Breast epithelium (tissue), 4 donors: ENCODE measurements at places on chromosomes 12 and 14.

- H3K27ac ChIP-seq, result no peak overlapping the region
- no peaks in the 10 kb centered on the region for H3K4me1 ChIP-seq
- H3K4me3 ChIP-seq, result no peak overlapping the region
- DNase-seq, result no peak
Observed at GRCh38 chr14:51116682-51117081, 21.8 kb upstream of the TRIM9 start.

- no peaks in the 10 kb centered on the region for H3K27me3 ChIP-seq
- no peak for DNase-seq
- H3K27ac ChIP-seq, result peak overlapping the region; percentile 100
- H3K4me3 ChIP-seq, result no peak overlapping the region
Observed at GRCh38 chr12:57515934-57516541, 4.3 kb downstream of the DDIT3 start.

GRCh38 chr14:52259434-52259833 lies 8.1 kb upstream of the PTGDR start:
- no peak overlapping the region for H3K4me3 ChIP-seq
- no peaks in the 10 kb centered on the region for H3K27me3 ChIP-seq
- no peak for DNase-seq
- no peaks in the 10 kb centered on the region for H3K4me1 ChIP-seq
- no peak overlapping the region for H3K27ac ChIP-seq

DNA sequence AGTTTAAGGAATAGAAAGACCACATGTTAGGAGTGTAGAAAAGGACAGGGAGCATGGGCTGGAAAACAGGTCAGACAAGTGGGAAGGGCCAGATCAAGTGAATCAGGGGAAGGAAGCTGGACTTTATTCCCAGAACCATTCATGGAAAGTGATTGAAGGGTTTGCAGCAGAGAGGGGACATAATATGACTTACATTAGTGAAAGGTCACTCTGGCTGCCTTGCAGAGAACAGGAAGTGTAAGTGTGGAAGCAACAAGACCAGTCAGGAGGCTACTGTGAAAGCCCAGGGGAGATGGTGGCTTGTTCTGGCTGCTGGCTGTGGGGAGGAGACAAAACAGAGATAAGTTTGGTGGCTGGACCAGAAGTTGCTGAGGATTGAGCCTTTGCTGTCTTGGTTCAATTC lies 69.1 kb downstream of the VCPKMT start:
- no peaks in the 10 kb centered on the region for H3K27me3 ChIP-seq
- no peaks in the 10 kb centered on the region for H3K4me1 ChIP-seq
- no peak for DNase-seq

GRCh38 chr14:85428926-85429325 lies 101.0 kb upstream of the FLRT2 start:
- no peak overlapping the region for H3K27ac ChIP-seq
- no peaks in the 10 kb centered on the region for H3K36me3 ChIP-seq
- H3K4me1 ChIP-seq, result no peaks in the 10 kb centered on the region
- H3K4me3 ChIP-seq, result no peak overlapping the region

DNA sequence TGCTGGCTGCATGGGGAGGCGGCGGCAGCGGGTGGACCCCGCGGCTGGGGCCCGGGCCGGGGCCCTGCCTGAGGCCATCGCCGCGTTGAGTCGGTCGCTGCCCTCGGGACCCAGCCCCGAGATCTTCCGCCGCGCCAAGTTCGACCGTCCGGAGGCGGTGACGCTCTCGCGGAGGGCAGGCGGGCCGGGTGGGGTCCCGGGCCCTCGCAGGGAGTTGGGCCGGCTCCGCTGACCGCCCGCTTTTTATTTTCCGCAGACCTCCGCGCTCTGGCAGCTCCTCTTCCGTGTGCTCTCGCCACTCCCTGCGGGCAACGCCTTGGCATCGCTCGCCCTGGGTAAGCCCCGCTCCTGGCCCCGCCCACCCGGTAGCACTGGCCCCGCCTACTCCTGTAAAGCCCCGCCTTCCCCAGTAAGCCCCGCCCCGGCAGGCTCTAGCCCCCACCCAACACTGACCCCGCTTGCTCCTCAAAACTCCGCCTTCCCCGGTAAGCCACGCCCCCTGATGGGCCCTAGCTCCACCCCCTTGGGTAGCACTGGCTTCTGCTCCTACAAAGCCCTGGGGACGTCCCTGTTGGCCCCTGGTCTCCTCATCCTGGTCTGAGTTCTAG lies 424 bp downstream of the TEDC1 start:
- H3K27me3 ChIP-seq, result no peaks in the 10 kb centered on the region
- peaks cover 7% of the 10 kb centered on the region for H3K4me1 ChIP-seq
- no peak for DNase-seq
- H3K27ac ChIP-seq, result peak overlapping the region; percentile 94

DNA sequence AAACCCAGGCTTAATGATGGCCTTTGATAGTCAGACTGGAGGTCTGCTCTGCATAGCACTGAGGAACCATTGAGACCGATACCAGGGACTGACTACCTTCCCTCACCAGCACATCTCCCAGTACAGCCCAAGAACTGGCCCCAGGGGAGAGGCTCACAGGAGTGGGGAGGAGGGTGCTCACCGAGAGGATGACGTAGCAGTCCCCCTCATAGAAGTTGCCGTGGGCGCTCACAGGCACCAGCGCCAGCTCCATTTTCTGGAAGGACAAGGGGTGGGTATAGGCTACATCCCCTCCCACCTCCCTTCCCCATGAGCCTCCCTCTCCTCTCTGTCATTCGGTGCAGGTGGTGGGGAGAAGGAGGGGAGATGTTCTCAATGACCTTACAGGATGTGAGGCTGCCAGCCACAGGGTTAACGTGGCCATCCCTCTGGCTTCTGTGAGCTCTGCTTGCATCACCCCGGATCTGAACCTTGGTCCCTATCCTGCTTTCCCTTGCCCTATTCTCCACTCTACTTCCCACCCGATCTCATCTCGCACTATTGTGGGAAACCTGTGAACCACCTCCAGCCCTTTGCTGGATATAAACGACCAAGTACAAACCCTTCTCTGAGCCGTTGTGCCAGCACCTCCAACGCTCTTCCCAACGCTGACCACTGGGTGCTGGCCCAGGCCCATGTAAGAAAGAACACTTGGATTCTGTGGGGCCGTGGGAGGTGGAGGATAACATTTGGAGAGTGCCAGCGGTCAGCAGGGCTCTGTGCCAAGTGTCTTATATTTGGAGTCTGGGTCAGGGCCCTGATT lies 4.4 kb downstream of the AVIL start:
- H3K27me3 ChIP-seq, result no peaks in the 10 kb centered on the region
- peaks cover 5% of the 10 kb centered on the region for H3K4me1 ChIP-seq
- no peak overlapping the region for H3K4me3 ChIP-seq
- H3K27ac ChIP-seq, result no peak overlapping the region

GRCh38 chr12:32108787-32109186 lies 2.1 kb downstream of the BICD1 start:
- no peaks in the 10 kb centered on the region for H3K4me1 ChIP-seq
- no peak overlapping the region for H3K27ac ChIP-seq
- no peaks in the 10 kb centered on the region for H3K27me3 ChIP-seq
- peak overlapping the region; percentile 99 for H3K4me3 ChIP-seq
- DNase-seq, result no peak
- no peaks in the 10 kb centered on the region for H3K36me3 ChIP-seq

DNA sequence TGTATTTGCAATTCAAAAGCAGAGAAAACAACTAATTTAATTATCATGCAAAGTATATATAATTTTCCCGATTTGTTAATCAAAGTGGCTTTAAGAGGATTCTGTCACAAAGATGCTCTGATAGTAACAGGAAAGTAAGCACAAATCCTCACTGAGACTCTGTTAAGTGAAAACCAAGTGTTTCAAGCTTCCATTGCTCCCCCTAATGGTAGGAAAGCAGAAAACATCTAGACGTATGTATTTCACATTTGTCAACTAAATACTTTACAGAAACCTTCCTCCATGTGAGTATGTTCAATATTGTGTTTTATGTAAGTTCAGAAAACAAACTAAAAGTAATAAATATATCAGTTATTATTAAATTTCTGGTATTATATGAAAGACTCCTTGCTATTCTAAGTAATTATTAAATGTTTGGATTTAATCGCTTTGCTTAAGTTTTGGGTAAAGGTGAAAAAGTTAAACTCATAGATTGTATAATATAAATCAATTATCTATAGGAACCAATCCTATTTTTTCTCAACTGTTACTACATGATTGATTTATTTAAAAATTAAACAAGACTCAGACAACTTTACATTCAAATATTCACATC lies 1.5 kb upstream of the NTS start:
- no peaks in the 10 kb centered on the region for H3K36me3 ChIP-seq
- no peaks in the 10 kb centered on the region for H3K4me1 ChIP-seq
- no peak for DNase-seq

DNA sequence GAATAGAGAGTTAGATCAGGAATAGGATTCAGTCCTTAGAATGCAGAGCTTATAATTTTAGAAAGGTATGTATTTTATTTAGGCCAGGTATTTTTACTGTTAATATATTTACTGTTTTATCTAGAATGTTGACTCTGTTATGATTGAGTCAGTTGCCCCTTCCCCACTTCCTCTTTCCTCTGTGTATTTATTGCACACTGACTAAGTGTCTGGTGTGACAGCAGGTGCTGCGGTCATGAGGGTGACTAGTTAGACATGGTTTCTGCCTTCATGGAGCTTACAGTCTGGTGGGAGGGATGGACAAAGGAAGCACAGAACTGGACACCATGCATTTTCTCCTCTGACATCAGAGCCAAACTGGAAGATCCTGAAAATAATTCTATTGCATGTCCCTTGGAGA lies 159.8 kb downstream of the CACNA1C start:
- DNase-seq, result no peak
- H3K4me1 ChIP-seq, result no peaks in the 10 kb centered on the region
- no peaks in the 10 kb centered on the region for H3K27me3 ChIP-seq
- no peak overlapping the region for H3K4me3 ChIP-seq

- no peaks in the 10 kb centered on the region for H3K4me1 ChIP-seq
- no peaks in the 10 kb centered on the region for H3K27me3 ChIP-seq
- DNase-seq, result no peak
- H3K27ac ChIP-seq, result no peak overlapping the region
- no peaks in the 10 kb centered on the region for H3K36me3 ChIP-seq
Observed at GRCh38 chr14:105882626-105883025, 356.2 kb downstream of the TMEM121 start.

DNA sequence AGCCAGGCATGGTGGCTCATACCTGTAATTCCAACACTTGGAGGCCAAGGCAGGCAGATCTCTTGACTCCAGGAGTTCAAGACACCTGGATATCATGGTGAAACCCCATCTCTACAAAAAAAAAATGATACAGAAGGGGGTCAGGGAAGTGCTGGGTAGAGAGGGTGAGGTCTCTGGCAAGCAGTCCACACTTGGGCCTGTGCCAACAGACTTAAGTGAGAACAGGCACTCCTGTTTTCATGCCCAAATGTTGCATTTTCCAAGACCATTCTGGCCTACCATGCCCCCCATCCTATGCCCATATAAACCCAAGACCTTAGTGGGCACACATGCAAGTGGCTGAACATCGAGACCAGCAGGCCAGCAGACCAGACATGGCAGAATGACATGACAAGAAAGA lies 16.0 kb upstream of the CMAS start:
- no peaks in the 10 kb centered on the region for H3K27me3 ChIP-seq
- H3K27ac ChIP-seq, result no peak overlapping the region
- no peaks in the 10 kb centered on the region for H3K4me1 ChIP-seq
- no peak overlapping the region for H3K4me3 ChIP-seq
- H3K36me3 ChIP-seq, result no peaks in the 10 kb centered on the region
